ENCODE measurements at places on chromosomes 3 and 15. TPM values are rescaled to one million over a fixed set of nuclear protein-coding genes. Genes with fewer than 3 reads are reported as not detected.

DNA sequence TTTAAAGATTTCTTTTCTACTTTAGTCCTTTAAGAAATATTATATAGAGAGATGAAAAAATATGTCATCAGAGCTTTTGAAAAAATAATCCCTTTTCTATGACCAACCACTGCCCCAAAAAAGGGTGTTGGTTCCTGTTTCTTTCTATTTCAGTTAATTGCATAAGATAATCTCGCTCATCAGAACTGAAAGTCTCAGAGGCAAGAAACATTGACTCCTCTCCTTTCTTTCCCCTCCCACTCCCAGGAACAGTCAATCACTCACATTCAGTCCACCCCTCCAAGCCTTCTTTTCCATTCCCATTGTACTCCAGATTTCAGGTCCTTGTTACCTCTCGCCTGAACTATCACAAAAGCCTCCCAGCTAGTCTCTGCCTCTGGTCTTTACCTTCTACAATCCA lies 153.7 kb upstream of the ABI3BP start:
- DNase-seq: peak; percentile 33

- peak; percentile 77 for DNase-seq
These were observed 179.1 kb downstream of the THSD4 start for GRCh38 chr15:71294251-71294910.

EXD1 gene
- under 0.01 TPM for total RNA-seq

DNA sequence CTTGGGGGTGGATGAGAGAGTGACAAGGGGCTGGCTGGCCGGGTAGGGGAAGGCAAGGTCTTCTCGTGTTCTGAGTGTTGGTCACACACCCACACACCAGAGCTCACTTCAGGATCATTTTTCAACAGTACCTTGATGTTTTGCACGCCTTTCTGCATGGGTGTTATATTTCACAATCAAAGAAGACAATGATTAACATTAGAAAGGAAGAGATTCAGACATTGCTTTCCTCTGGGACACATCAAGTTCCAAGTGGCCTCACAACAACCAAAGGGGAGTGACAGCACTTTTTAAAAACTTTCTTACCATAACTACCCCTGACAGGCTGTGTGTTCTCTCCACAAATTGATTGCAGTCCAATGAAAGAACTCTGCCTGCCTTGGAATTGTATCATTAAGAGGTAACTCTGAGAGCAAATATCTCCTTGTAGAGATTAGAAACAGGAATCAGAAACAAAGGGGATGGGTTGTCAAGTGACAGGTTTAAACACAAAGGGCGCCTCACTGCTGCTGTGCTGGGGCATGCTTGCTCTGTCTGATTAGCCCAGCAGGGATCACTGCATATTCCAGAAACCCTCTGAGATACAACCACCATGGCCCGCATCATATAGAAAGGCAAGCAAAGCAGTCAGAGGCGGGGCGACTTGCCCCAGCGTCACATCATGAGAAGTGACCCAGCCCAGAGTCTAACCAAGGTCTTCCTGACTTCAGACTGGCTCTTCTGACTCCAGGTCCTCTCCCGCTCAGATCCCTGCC lies 230.8 kb downstream of the FEZF2 start:
- DNase-seq: no peak

DNA sequence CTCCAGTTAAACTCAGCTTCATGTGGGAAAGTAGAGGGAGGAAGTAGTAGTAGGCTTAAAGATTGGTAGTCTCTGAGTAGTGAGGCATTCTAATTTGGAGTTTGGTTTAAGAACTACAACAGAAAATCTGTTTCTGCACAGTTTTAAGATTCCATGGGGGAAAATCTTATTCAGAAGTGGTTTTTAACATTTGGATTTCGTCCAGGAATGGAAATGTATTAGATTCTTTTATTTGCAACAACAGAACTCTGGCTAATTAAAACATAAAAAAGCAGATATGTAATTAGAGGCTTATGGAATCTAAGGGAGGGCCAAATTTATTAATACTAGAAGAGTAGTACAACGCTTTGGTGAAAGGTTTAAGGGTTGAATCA lies 36.0 kb downstream of the NECTIN3 start:
- no peak for DNase-seq

GRCh38 chr3:98596541-98597500 lies 3.4 kb upstream of the CPOX start:
- peak; percentile 39 for DNase-seq

DNA sequence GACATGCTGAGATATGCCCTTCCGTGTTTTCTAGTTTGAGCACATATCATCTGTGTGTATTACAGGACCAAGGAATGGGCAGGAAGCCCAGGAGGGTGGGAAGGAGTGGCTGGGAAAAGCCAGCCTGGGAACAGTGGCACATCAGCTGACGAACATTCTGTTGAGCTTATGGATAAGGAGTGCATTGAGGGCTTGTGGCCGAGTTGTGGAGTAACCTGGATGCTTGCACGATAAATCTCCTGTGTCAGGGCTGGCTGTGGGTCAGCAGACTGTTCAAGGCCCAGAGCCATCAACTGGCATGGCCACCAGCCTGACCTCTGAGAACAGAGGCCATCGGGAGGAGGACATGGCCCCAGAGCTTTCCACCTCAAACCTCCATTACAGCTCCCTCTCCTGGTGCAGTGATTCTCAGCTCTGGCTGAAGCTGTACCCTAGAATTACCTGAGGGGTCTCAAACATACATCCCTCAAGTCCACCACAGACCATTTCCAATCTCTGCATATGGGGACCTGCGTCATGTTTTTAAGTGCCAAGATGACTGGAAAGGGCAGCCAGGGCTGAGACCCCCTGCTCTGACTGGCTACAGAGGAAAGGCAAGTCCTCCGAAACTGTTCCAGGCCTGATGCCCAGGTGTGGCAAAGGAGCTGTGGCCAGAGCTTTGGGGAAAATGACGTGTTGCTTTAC lies 4.8 kb upstream of the VILL start:
- peak; percentile 43 for DNase-seq

GRCh38 chr15:64004587-64004986 lies 41.7 kb downstream of the DAPK2 start:
- DNase-seq: no peak

- no peak for DNase-seq
These were observed 10.2 kb upstream of the FSIP1 start for GRCh38 chr15:39792844-39793335.

PRR20G gene
- total RNA-seq: not detected

DNA sequence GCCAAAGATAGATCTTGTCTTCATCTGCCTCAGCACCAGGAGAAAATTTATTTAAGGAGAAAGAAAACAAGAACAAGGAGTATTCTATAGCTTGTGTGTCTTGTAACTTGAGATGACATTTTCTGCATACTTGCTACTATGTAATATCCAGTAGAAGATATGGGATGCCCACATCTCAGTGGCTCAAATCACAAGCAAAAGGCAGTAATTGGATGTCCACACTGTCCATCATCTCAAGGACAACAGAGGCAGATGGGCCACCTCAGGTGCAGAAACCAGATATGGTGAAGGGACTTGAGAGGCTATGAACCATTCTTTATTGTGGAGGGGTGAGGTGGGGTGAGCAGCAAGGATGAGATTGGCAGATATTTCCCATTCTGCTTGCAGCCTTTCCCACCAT lies 309.0 kb downstream of the GBE1 start:
- DNase-seq: no peak

- DNase-seq: no peak
These were observed 16.5 kb downstream of the CCRL2 start for GRCh38 chr3:46423588-46423987.

ZNF445 gene
- 9.5 TPM for total RNA-seq

GRCh38 chr15:66474135-66474534 lies 23.4 kb downstream of the SNAPC5 start:
- DNase-seq: no peak

PIGZ gene
- 1.7 TPM for total RNA-seq

NR2E3 gene
- total RNA-seq: 0.97 TPM

DNA sequence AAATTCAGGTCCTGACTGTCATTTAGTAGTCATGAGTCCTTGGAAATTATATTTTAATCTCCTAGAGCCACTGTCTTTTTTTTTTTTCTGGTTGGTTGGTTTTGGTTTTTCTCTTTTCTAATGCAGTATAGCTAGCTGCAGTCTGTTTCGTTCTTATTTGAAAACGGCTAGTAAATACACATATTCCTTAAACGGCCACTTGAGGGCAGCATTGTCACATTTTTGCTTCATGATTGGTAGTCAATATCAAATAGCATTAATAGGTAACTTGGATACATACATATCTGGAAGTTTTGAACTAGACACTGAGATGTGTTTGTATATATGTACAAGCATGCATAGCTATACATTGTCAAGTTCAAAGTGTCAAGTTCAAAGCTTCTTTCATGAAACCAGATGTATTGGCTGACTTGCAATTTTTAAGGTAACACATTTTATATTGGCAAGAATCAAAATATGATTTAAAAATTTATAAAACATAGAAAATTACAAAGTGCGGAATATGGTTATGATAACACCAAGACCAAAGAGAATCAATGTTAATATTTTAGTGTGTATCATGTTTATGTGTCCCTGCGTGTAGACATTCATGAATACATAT lies 22.5 kb downstream of the GABRA5 start:
- DNase-seq: peak; percentile 68

GRCh38 chr3:137222736-137223225 lies 265.0 kb downstream of the IL20RB start:
- DNase-seq: no peak

GRCh38 chr15:64447536-64448315 lies 12.7 kb upstream of the ZNF609 start:
- no peak for DNase-seq

FOXB1 gene
- total RNA-seq: not detected

GOLGA8R gene
- total RNA-seq: 1.3 TPM

DNA sequence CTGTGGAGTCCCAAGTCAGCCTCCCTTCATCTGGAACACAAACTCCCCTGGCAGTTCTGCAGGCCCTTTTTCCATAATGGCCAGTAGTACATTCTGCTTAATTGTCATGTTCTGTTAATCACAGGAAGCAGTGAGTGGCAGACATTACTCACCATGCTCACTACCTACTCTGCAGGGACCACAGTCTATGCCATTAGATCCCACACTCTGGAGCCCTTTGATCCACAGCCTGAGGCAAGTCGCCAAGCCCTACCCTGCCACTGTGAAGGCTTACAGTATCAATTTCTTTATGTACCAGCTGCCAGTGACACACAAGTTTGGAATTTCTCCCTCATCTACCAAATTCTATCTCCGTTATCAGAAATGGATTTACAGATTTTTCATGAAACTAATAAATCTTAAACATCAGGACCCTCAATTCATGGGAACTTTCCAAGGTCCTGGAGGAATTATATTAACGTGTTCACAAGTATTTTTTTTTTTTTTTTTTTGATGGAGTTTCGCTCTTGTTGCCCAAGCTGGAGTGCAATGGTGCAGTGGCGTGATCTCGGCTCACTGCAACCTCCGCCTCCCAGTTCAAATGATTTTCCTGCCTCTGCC lies 20.6 kb upstream of the WWTR1 start:
- no peak for DNase-seq

- DNase-seq: peak; percentile 68
These were observed 121.0 kb downstream of the SSR3 start for GRCh38 chr3:156433910-156434309.

DNA sequence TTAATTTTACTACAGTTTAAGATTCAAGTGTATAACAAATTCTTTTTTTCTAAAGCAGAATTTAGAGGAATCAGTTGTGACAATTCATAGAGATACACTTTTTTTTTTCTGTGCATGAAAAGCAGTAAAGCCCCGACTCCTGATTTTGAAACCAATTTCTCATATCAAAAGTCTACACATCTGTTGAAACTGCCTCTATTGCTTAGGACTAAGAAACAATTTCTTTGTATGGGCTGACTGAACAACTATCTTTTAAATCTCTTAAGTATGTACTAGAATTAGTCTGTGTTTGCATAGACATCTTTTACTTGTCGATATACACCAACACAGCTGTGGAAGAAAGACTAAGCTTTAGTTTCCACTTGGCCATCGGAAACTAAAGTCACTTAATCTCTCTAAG lies 127.6 kb downstream of the MEIS2 start:
- no peak for DNase-seq

DNA sequence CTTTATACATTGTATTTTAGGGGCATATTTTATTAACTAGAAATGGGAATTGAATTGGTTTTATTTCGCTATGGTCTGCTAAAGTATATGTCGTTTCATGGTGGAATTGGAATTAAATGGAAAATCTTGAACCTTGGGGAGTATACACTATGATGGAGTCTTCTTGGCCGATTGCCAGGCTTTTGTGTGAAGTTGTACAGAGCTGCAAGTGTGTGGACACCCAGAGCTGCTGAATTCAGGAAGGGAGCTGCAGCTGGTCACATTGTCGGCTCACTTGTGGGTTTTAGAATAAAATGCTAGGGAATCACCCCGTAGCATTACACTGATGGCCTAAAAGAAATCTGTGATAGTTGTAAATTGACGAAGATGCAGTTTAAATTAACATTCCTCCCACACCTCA lies 35.1 kb downstream of the USP3 start:
- no peak for DNase-seq

DNA sequence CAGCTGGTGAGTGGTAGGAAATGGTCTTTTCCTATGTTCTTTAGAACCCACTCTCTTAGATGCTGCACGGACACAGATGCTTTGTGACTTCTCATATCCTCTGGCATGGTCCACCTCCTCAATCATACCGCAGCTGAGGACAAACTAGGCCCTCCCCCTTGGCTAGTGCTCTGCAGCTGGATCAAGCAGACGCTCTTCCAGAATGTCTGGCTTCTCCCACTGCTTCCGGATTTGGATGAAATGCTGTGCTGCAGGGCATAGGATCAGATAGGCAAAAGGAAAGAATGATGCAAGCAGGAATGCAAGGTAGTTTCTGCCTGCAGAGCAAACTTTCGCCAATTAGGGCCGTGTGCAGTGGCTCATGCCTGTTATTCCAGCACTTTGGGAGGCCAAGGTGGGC lies 75.7 kb upstream of the SLC4A7 start:
- DNase-seq: peak; percentile 60

- DNase-seq: peak; percentile 4
These were observed 184.4 kb downstream of the PEX5L start for GRCh38 chr3:179852142-179852905.

- no peak for DNase-seq
These were observed 60.6 kb upstream of the RYK start for GRCh38 chr3:134311265-134311664.

DNA sequence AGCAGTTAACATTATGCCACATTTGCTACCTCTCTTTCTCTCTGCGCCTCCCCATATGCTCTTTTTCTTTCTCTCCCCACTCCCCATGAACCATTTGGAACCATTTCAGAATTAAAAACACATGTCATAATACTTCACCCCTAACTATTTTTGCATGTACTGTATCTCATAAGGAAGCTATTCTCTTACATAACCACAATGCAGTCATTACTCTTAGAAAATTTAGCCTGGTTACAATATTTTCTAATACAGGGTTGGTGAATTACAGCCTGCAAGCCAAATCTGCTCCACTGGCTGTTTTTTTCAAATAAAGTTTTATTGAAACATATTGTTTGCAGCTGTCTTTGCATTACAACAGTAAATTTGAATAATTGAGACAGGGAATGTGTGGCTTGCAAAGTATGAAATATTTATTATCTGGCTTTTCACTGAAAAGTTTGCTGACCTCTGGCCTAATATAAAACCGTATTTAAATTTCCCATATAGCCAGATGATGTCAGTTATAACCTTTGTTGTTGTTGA lies 62.8 kb downstream of the SGO1 start:
- no peak for DNase-seq

- no peak for DNase-seq
These were observed 10.5 kb downstream of the ABCF3 start for GRCh38 chr3:184196536-184196935.

ZPLD1 gene
- total RNA-seq: 0.43 TPM

DPPA2 gene
- not detected for total RNA-seq

Data from fibroblast of villous mesenchyme (primary cell).